Smooth muscle cell of trachea (primary cell): ENCODE measurements at places on chromosomes 6 and 20. TPM values are rescaled to one million over a fixed set of nuclear protein-coding genes. Genes with fewer than 3 reads are reported as not detected.

ERGIC3 gene
- total RNA-seq, result 455 and 566 TPM in 2 replicates

LTA gene
- not detected in 2 replicates for total RNA-seq

PARD6B gene
- total RNA-seq, result 0.44 and 0.66 TPM in 2 replicates

TRIM10 gene
- total RNA-seq, result not detected in 2 replicates

F13A1 gene
- total RNA-seq, result not detected in 2 replicates

FNDC1 gene
- total RNA-seq, result 0.17 TPM in 1 of 2 replicates, not detected in the other

COL12A1 gene
- 506 and 524 TPM in 2 replicates for total RNA-seq

EPPIN gene
- total RNA-seq, result not detected in 2 replicates

NNAT gene
- total RNA-seq, result 1.5 TPM in 2 replicates

SAMHD1 gene
- 43.7 and 70.1 TPM in 2 replicates for total RNA-seq

UBE2V1 gene
- 56.4 and 69.0 TPM in 2 replicates for total RNA-seq

NT5E gene
- total RNA-seq, result 428 and 588 TPM in 2 replicates

TINAG gene
- 0.58 TPM in 1 of 2 replicates, not detected in the other for total RNA-seq

FOXO3 gene
- 42.9 and 64.3 TPM in 2 replicates for total RNA-seq

CALHM6 gene
- total RNA-seq, result 0.33 and 0.44 TPM in 2 replicates

BMP7 gene
- not detected in 2 replicates for total RNA-seq

PSMB9 gene
- total RNA-seq, result 37.2 and 42.3 TPM in 2 replicates

EYA2 gene
- total RNA-seq, result 0.44 and 1.5 TPM in 2 replicates

FAM217A gene
- total RNA-seq, result not detected in 2 replicates

DNAH8 gene
- 0.17 and 0.44 TPM in 2 replicates for total RNA-seq

DDO gene
- total RNA-seq, result 0.29 and 0.66 TPM in 2 replicates

RPL7L1 gene
- total RNA-seq, result 122 and 143 TPM in 2 replicates
